Activated gamma-delta T cell (primary cell): ENCODE measurements at places on chromosomes 13 and 19.

- no peak for DNase-seq
These were observed 10.8 kb downstream of the LATS2 start for GRCh38 chr13:21050288-21051197.

DNA sequence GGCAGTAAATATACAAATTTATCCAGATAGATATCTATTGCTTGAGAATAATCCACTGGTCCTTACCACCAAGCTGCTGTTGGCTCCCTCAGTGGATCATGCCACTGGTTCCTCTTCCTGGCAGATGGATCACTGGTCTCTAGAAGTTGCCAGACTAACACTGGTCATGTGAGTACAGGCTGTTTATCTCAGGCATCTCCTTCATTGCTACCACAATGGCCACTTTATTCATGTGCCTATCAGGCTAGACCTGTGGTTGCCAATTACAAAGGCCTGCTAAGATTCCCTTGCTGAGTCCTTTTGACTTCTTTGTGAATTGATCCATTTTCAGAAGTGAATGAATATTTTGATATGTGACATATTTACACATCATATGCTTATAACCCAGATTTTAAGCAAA is 1659.5 kb upstream of the PCDH20 start:
- DNase-seq = no peak

DNA sequence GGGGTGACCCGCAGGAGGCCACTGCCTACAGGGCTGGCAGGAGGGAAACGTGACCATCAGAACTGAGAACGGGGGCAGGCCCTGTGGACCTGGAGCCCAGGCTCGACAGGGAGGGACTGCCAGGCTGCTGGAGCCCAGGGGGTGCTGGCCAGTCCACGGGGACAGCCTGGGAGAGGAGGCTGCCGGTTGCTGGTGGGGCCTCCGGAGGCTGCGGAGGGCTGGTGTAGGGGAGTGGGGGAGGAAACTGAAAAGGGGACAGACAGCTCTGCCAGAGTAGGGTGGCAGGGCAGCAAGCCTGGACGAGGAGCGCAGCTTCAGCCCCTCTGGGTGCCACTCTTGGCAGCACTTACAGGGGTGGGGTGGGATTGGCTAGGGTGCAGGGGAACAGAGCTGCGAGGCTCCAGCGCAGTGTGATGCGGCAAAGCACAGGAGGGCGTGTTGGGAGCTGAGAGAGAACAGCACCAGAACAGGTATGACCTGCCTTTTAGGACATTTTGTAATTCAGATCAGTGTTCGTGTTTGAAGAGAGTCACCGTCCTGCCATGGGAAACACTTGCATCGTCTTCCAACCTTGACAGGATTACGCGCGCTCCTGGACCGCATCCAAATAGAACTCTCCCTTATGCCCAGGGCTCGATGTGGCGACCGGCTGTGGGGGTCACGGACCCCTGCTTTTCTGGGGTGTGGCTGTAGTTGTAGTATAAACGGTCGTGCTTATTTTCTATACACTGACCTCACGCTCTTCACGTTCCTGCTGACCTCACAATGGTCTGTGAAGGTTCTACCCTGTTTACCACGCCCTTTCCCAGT is 19.9 kb upstream of the ARHGEF7 start:
- DNase-seq = no peak

GRCh38 chr13:109922518-109922917 is 136.1 kb upstream of the IRS2 start:
- no peak for DNase-seq

DNA sequence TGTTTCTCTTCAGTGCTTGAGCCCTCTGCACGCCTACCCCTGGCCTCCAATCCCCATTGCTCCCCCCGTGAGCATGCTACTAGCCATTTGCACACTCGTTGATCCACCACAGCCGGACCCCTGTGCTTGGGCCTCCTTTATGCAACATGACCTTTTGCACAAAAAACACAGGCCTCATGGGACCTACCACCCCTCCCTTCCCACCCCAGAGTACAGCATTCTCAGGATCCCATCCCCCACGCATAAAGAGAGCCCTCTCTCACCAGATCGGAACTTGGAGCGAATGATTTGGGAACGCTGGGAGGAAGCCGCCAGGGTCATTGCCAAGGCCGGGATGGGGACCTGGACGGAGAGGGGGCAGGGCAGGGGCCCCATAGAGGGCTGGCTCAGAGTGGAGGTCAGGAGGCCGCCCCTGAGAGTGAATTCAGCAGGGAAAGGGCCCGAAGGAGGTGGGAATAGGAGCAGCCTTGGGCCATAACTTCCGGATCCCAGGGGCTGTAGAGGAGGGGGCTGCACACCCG is 754 bp downstream of the MAMSTR start:
- no peak for DNase-seq

GRCh38 chr19:3224346-3225168 is at the start of gene CELF5:
Gene CELF5, plus strand, starts transcription at chr19:3224661. Its CDS starts 79 bp downstream, at chr19:3224740.
- DNase-seq = peak; percentile 49

DNA sequence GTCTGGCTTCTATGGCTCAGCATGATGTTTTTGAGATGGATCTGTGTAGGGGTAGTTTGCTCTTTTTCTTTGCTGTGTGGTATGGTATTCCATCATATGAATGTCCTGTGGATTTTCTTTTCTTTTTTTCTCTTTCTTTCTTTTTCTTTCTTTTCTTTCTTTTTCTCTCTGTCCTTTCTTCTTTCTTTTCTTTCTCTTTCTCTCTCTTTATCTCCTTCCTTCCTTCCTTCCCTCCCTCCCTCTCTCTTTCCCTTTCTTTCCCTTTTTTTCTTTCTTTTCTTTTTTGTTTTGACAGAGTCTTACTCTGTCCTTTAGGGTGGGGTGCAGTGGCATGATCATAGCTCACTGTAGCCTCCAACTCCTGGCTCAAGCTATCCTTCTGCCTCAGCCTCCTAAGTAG is 9.0 kb upstream of the HNRNPUL1 start:
- no peak for DNase-seq
